Right hindlimb (tissue), 1 donor: ENCODE measurements at places on chromosomes 1 and 21.

DNA sequence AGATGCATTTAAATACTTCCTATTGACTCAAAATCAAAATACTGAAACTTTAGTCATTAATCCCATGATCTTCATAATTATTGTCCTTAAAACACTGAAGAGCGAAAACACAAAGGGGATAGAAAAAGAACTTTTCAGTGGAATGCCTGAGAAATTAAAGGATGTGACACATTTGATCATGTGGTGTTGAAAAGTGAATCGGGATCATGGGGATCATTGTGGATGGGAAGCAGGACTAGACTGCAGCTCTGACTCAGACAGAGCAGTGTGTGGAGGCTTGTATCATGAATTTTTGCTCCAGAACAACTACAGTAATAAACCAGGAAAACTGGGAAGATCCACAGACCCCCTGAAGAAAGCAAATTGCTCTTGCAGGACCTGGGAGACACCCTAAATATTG is 161.1 kb upstream of the CXADR start:
- DNase-seq: no peak

- no peak for DNase-seq
These were observed 163.4 kb upstream of the ETV3 start for GRCh38 chr1:157301477-157302198.

GRCh38 chr1:4931486-4931885 is 277.1 kb downstream of the AJAP1 start:
- no peak for DNase-seq

- DNase-seq: no peak
These were observed 555 bp downstream of the PRPF38A start for GRCh38 chr1:52404975-52405338.

- DNase-seq: no peak
These were observed 58.4 kb downstream of the DYRK1A start for GRCh38 chr21:37425001-37425400.

GRCh38 chr1:185574139-185574875 is 159.9 kb upstream of the HMCN1 start:
- DNase-seq: no peak

- no peak for DNase-seq
These were observed 27.7 kb downstream of the KIAA1614 start for GRCh38 chr1:180940445-180940844.
